ENCODE measurements at places on chromosomes 11 and 22.

GRCh38 chr11:11808992-11809615 lies 32.7 kb upstream of the USP47 start:
- DNase-seq: no peak

GRCh38 chr11:105592035-105592434 lies 17.8 kb upstream of the GRIA4 start:
- no peak for DNase-seq

GRCh38 chr11:83827940-83828554 lies 541.9 kb upstream of the CCDC90B start:
- peak; percentile 13 for DNase-seq

- DNase-seq: no peak
Observed at GRCh38 chr11:97092823-97093222, 703.0 kb downstream of the JRKL start.

GRCh38 chr11:88521399-88521798 lies 183.9 kb upstream of the CTSC start:
- no peak for DNase-seq

- DNase-seq: peak; percentile 57
Observed at GRCh38 chr11:67382276-67383136, 9.1 kb upstream of the CLCF1 start.

GRCh38 chr11:86174101-86175046 lies 70.2 kb upstream of the EED start:
- peak; percentile 99 for DNase-seq

Measured in stromal cell of bone marrow (primary cell).